Heart left ventricle (tissue), 16 donors: ENCODE measurements at places on chromosomes 2 and 18. TPM values are rescaled to one million over a fixed set of nuclear protein-coding genes. Genes with fewer than 3 reads are reported as not detected.

The TBR1 gene
- not detected for total RNA-seq

The ARL5A gene
- total RNA-seq, result 38.2 TPM

- H3K27ac ChIP-seq, result peak overlapping the region; percentile 76
- H3K27me3 ChIP-seq, result no peaks in the 10 kb centered on the region
- peak; percentile 61 for DNase-seq
- no peak overlapping the region for H3K4me3 ChIP-seq
- H3K36me3 ChIP-seq, result no peaks in the 10 kb centered on the region
- peaks cover 14% of the 10 kb centered on the region for H3K4me1 ChIP-seq
Measured at GRCh38 chr2:24984912-24985311, 13.2 kb upstream of the DNAJC27 start.

DNA sequence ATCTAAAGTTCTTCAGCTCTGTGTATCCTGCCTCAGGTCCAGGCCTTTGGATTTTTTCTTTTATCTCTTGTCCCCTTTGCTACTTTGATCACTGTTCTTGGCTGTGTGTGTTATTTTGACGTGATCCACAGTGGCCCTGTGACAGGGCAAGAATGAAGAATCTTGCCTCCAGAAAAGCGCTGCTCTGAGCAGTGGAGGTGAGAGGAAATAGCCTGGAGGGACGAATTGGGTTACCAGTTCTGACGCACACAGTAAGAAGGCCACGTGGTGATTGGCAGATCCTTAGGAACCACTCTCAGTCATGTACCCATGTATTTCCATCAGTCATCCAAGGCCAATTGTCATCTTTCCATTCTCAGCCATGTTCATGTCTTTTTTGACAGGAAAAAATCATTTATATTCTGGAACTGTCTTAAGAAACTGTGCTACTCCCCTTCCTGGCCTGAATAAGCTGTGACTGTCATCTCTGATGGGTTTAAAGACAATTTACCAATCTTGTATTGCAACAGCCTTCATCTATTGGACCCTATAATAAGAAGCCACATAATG is 47.6 kb downstream of the MAPK4 start:
- no peak for DNase-seq
- H3K27me3 ChIP-seq, result no peaks in the 10 kb centered on the region
- peak overlapping the region; percentile 59 for H3K27ac ChIP-seq
- no peak overlapping the region for H3K4me3 ChIP-seq
- H3K36me3 ChIP-seq, result no peaks in the 10 kb centered on the region
- H3K4me1 ChIP-seq, result no peaks in the 10 kb centered on the region

DNA sequence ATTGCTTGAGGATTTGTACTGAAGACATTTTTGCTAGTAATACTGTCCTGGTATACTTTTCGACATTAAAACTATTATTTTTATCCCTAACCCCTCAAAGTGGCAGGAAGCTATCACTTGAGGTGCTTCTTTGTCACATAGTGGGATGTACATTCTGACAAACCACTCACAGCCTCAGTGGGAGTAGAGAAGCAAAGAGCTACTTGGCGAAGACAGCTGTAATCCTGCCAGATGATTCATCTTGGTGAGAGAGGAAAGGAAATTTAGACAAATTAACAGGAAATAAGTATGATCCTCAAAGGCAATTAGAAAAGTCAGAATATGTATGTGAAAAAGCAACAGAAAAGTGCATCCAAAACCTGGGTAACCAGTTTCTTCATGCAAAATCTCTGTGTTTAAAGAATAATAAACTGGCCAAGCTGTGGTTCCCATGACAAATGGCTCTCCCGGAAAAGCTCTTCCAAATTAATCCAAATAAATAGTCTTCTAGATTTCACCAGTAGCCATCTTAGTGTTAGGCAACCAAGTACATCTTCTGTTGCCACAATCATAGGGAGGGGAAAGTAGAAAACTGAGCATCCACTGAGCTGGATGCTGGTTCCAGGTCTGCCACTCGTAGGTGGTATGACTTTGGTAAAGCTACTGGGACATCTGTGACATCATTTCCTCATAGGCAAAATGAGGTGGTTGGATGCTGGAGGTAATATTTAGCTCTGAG is 308.0 kb upstream of the LYPD1 start:
- DNase-seq, result no peak
- no peak overlapping the region for H3K4me3 ChIP-seq

DNA sequence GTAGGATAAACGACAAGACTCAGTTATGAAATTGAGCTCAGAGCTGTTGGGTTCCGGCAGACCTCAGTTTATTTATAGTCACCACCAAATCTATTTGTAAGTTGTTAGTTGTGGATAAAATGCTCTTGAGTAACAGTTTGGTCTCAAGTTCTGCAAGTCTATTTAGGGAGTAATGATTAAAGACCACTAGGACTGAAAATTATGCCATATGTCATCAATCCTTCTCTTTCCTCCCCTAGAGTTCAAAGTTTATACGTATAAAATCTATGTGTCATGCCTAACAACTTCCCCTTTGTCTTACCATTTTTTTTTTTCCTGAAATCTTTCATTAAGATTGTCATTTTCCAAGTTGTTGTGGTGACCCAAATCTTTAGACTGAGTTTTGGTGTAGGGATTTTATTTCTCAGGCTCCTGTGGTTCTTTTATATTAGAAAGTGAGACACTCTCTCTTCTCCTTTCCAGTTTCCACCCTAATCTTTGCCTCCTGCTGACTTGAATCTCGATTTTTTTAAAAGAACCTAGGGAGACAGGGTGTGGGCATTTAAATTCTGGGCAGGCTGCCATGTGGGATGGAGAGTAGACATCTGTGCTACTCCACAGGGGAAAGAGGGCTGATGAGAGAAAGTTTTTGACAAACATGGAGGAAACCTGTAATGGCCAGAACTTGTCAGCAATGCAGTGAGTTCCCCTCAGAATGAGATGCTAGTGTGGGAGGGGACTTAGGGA is 51.0 kb downstream of the LAMA3 start:
- no peaks in the 10 kb centered on the region for H3K36me3 ChIP-seq
- no peaks in the 10 kb centered on the region for H3K27me3 ChIP-seq
- no peak for DNase-seq
- H3K27ac ChIP-seq, result no peak overlapping the region
- no peak overlapping the region for H3K4me3 ChIP-seq
- H3K4me1 ChIP-seq, result peaks cover 1% of the 10 kb centered on the region

GRCh38 chr2:201275069-201275468 is 14.7 kb downstream of the CASP8 start:
- peaks cover 75% of the 10 kb centered on the region for H3K36me3 ChIP-seq
- no peak for DNase-seq
- H3K27ac ChIP-seq, result no peak overlapping the region
- no peaks in the 10 kb centered on the region for H3K4me1 ChIP-seq
- no peaks in the 10 kb centered on the region for H3K27me3 ChIP-seq

The AKAIN1 gene
- not detected for total RNA-seq

- DNase-seq, result no peak
- H3K36me3 ChIP-seq, result no peaks in the 10 kb centered on the region
- H3K27ac ChIP-seq, result no peak overlapping the region
- H3K4me1 ChIP-seq, result no peaks in the 10 kb centered on the region
- no peak overlapping the region for H3K4me3 ChIP-seq
Measured at GRCh38 chr2:112694182-112694581, 26.6 kb upstream of the NT5DC4 start.

The TEKT4 gene
- not detected for total RNA-seq

DNA sequence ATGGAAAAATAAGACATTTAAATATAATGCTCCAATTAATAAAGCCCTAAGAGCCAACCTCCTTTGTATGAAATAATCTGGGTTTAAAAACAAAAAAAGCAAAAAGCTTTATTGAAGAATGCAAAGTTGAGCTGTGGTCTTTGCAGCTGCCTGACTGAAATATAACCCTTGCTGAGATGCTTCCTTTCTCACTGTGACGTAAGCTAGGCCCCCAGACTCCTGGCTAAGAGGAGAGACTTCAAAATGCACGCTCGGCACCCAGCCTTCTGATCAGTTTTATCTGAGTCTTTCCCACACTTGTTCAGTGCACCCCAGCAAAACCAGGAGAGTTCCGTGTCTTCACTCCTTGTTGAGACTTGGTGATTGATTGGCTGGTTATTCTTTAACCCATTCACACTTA is 115.3 kb downstream of the BCL11A start:
- no peaks in the 10 kb centered on the region for H3K36me3 ChIP-seq
- no peak overlapping the region for H3K4me3 ChIP-seq
- H3K4me1 ChIP-seq, result peaks cover 10% of the 10 kb centered on the region
- DNase-seq, result no peak

DNA sequence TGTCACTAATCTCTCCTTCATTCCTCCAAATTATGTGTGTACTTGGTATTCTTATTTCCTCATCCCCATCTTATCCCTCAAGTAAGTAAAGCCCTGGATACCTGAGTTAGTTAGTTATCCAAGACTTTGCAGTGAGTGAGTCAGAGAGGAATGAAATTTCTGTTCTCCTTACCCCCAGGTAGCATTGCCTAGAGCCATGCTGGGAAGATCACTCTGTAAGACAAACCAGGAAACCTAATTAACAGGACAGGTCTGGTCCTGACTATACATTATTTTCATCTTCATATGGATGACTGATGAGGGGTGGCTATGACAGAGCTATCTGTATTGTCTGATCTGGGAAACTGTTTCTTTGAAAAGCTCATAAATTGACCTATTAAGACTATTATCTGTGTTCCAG is 55.0 kb upstream of the ITGA6 start:
- no peaks in the 10 kb centered on the region for H3K27me3 ChIP-seq
- no peak overlapping the region for H3K27ac ChIP-seq
- no peaks in the 10 kb centered on the region for H3K36me3 ChIP-seq

GRCh38 chr2:238287737-238288649 is at the start of gene PER2:
TSS of gene PER2 (minus strand) at chr2:238288610. CDS start at chr2:238277936, 10,674 bp downstream.
- peaks cover 36% of the 10 kb centered on the region for H3K4me1 ChIP-seq
- no peaks in the 10 kb centered on the region for H3K36me3 ChIP-seq
- peak; percentile 65 for DNase-seq

The TLX2 gene
- not detected for total RNA-seq

The VWA3B gene
- total RNA-seq, result 0.19 TPM

- H3K36me3 ChIP-seq, result no peaks in the 10 kb centered on the region
- no peak for DNase-seq
- no peaks in the 10 kb centered on the region for H3K4me1 ChIP-seq
- no peak overlapping the region for H3K27ac ChIP-seq
- H3K27me3 ChIP-seq, result no peaks in the 10 kb centered on the region
Measured at GRCh38 chr2:22326250-22326649, 1058.7 kb upstream of the KLHL29 start.

- no peaks in the 10 kb centered on the region for H3K36me3 ChIP-seq
- H3K27me3 ChIP-seq, result no peaks in the 10 kb centered on the region
- H3K4me3 ChIP-seq, result no peak overlapping the region
- peak; percentile 68 for DNase-seq
- peaks cover 16% of the 10 kb centered on the region for H3K4me1 ChIP-seq
Measured at GRCh38 chr2:134372611-134373131, 118.8 kb downstream of the MGAT5 start.

DNA sequence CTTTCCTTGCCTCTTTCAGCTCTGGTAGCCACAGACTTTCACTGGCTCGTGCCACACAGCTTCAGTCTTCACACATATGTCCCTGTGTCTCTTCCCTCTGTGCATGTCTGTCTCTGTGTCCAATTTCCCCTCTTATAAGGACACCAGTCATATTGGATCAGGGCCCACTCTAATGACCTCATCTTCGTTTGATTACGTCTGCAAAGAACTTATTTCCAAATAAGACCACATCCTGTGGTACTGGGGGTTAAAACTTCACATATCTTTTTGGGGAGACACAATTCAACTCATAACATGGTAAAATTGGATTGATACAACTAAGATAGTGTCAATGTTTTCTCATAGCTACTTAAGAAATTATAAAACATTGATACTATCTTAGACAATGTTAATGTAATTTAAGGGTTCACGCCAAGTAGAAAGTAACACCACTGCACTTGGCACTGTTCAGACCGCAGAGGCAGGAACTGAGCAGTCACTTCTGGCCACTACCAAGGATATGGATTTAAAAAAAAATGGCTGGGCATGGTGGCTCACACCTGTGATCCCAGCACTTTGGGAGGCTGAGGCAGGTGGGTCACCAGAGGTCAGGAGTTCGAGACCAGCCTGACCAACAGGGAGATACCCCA is 119.6 kb upstream of the EPAS1 start:
- no peak overlapping the region for H3K27ac ChIP-seq
- H3K36me3 ChIP-seq, result no peaks in the 10 kb centered on the region
- no peaks in the 10 kb centered on the region for H3K27me3 ChIP-seq
- H3K4me3 ChIP-seq, result no peak overlapping the region
- H3K4me1 ChIP-seq, result peaks cover 23% of the 10 kb centered on the region
- no peak for DNase-seq
